NCI-H1694 treated with DMSO at 0.1 percent for 48 hours (cell line): ENCODE measurements at places on chromosomes 4 and X.

- no peak for DNase-seq
Measured at GRCh38 chr4:120636120-120636630, 286.4 kb downstream of the PRDM5 start.

DNA sequence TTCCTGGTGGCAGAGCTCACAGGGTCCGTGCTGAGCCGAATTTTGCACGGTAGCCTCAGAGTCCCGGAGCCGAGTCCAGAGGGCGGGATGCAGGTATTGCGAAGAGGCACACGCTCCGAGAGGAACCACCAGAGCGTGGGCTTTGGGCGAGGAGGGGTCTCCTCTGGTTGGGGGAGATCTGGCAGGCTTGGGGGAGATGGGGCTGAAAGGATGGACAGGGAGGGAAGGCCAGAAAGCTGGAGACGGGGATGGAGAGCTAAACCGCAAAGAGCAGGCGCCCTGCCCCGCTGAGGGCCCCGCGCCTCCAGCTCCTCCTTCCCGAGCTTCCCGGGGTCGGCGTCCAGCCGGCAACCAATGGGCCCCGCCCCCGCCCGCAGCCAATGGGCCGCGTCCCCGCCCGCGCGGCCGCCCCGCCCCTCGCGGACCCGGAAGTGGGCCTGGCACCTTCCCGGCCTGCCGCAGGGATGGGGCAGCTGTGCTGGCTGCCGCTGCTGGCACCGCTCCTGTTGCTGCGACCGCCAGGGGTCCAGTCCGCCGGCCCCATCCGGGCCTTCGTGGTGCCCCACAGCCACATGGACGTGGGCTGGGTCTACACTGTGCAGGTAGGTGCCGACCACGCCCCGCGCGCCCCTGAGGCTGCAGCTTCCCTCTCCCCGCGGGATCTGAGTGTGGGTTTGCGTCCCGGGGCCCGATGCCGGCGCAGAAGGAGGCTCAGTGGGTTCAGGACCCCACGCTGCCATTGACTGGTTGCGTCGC, at the start of gene MAN2B2:
Gene MAN2B2, plus strand, starts transcription at position 443 of the 756 bp plus-strand sequence. Its CDS starts 22 bp downstream, at position 465.
- peak; percentile 43 for DNase-seq

GRCh38 chr4:78949735-78950134, 10.5 kb upstream of the PAQR3 start:
- no peak for DNase-seq

DNA sequence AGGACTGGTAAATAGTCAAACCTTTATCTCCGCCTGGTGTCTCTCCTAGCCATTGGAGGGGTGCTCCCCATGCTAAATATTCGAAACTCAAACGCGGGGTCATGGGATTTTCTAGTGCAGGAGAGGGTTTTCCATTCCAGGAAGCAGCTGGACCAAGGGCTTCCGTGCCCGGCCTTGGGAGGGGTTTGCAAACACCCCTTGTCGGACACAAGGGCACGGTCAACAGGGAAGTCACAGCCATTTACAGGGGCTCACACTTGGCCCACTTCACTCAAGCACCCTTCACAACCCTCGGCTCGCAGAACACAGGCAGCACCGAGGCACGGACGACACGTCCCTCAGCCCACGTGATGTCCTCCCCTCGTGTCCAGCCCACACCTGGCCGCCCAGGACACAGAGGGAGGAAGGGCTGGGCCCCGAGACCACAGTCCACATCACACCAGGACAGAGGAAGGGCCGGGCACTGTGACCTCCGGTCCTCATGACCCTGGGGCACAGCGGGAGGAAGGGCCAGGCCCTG, 10.3 kb upstream of the PLCXD1 start:
- no peak for DNase-seq

DNA sequence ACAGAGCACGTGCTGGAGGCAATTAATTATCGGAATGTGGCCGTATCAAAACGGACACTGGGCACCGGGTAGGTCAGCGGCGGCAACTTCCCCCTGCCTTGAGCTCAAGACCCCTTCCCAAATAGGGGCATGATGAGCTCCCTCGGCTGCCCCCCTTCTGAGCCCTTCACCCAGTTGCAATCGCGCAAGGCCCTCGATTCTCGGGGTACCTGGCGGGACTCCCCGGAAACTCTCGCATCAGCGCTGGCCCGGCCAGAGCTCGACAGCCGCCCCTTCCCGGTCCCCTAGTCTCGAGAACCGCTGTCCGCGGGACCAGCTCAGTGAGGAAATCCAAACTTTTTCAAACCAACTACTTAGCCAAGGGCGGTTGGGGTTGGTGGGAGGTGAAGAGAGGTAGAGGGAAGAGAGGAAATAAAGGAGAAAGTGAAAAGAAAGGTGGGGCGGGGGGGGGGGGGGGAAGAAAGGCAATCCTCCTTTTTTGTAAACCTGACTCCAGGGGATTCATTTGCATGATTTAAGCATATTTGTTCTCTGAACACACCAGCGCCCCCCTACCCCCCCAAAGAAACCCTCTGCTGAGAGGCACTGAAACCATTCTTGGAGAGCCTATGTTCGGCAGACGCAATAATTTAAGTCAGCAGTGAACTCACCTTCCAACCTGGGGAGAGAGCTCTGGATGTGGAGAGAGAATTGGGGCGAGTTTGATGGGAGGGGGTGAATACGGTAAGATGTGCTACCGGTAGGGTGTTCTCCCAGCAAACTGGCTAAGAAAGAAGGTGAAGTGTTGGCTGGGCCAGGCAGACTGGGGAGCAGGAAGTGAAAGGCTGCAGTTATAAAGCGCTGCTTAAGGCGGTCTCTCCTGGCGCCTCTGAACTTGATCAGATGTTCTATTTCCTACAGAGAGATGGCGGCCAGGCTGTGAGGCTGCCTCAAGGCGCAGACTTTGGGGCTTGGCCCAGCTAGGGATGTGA, 2.0 kb upstream of the ZIC3 start:
- DNase-seq, result no peak

GRCh38 chr4:5759236-5760075, 48.5 kb downstream of the EVC start:
- DNase-seq, result no peak

GRCh38 chr4:78310007-78310739, 241.4 kb upstream of the ANXA3 start:
- DNase-seq, result no peak
